ENCODE measurements at places on chromosomes 3 and 15. TPM values are rescaled to one million over a fixed set of nuclear protein-coding genes. Genes with fewer than 3 reads are reported as not detected.

GRCh38 chr3:141331377-141332318 lies 36.7 kb upstream of the ZBTB38 start:
- no peak for DNase-seq

GRCh38 chr3:52247409-52248164 lies 2.0 kb downstream of the PPM1M start:
- DNase-seq = no peak

DNA sequence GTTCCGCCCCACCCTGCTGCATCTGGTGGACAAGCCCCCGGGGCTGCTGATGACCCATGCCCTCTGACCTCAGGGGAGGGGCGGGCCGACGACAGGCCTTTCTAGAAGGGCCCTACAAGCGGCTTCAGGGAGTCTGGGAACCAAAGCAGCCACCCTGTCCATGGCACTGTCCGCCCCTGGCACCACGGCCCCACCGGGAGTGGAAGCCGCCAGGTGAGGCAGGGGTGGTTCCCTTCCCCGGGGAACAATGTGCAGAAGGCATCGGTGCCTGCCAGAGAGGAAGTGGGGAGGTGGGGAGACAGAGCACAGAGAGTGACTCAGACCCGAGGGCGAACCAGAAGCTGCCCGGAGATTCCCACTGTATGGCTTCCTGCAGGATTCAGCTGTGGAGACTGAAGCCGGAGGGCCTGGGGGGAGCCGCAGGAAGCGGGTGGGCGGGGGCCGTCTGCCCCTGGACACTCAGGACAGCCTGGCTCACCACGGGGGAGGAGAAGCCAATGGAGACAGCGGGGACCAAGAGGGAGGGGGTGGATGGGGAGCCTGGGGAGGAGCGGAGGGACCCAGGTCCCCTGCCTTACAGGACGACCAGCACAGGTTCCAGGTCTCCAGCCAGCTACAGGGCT lies 134.0 kb downstream of the TPRA1 start:
- no peak for DNase-seq

- DNase-seq = no peak
Observed at GRCh38 chr3:178318941-178319816, 217.1 kb upstream of the KCNMB2 start.

GRCh38 chr3:72380193-72380592 lies 468.1 kb downstream of the SHQ1 start:
- no peak for DNase-seq

- no peak for DNase-seq
Observed at GRCh38 chr3:108936924-108937689, 16.6 kb downstream of the GUCA1C start.

GRCh38 chr15:67456677-67457529 lies 64.0 kb upstream of the C15orf61 start:
- DNase-seq = peak; percentile 90

GRCh38 chr15:81323559-81323943 lies 390 bp downstream of the STARD5 start:
- no peak for DNase-seq

DNA sequence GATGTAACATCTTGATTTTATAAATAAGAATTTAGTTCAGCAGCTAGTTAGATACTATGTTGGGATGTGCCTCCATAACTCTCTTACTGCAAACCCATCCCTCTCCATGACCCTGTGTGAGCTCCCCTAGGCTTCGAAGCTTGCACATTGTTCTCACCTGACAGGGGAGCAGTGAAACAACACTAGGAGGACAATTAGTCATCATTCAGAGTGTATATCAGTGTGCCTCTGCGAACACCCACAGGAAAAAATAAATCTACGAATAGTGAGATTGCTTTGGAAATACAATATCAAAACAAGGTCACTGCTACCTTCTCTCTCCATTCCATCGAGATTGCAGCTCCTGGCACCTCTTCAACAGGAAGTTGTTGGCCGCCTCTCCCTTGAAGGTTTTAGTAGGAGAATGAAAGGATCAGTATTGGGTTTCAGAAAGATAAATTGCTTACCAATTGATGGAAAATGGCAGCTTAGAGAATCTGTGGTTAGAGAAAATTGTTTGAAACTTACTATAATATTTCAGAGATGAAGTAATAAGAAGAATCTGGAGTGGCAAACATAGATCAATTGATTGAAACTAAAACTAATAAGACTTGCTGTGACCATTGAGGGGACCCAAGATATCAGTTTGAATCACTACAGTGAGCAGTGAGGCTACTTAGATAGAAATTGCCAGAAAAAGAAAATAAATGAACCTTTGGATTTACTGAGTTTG lies 103.2 kb downstream of the CHL1 start:
- DNase-seq = no peak

GRCh38 chr3:146550743-146551510 lies 6.5 kb upstream of the PLSCR1 start:
- DNase-seq = no peak

- no peak for DNase-seq
Observed at GRCh38 chr3:56970461-56970879, 90.0 kb upstream of the SPATA12 start.

DNA sequence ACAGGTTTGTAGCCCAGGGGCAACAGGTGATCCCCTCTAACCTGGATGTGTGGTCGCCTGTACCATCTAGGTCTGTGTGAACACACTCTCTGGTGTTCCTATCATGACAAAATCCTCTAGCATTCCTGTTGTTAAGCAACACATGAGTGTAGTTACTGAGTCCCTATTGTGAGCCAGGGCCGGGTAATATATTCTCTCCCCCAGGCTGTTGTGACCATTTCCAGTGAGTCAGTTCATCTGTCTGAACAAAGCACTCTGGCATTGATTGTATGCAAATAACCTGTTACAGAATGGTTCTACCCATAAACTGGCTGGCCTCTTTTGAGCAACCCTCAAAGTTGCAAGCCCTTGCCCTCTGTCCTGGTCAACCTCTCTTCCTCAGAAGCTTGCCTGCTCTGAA lies 2.6 kb upstream of the FLNB start:
- DNase-seq = no peak

GRCh38 chr3:44237665-44238064 lies 4.0 kb upstream of the TOPAZ1 start:
- DNase-seq = no peak

DNA sequence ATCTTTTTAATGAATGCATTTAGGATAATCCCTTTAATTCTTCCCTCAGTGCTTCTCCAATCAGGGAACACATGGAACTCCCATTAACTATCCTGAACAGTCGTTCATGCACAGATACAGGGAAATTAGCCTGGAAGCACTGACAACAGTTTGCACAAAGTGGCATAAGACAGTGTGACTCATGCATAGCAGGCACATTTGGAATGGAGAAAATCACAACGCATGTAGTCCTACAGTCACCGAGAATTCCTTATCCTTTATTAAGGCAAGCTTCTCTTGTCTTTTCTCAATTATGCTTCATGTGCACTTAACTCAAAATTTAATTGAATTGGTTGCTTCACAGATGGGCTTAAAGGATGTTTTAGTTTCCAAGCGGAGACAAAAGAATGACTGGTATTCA lies 155.0 kb upstream of the CRBN start:
- no peak for DNase-seq

DNA sequence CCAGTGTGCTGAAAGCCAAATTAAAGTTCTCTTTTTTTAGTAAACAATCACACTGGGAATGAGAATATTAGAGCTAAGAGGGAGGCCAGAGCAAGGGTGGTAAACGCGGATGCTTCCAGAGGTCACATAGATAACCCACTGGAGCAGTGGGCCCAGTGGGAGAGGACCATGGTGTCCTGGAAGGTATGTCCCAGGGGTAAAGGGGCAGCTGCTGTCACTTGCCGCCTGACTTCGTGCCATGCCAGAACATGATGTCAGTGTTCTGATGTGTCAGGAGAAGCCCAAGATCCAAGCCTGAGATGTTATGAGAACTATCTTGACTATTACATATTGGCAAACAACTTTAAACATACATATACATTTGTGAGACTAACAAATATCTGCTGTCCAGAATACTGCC lies 211.9 kb upstream of the IL12A start:
- DNase-seq = no peak

DNA sequence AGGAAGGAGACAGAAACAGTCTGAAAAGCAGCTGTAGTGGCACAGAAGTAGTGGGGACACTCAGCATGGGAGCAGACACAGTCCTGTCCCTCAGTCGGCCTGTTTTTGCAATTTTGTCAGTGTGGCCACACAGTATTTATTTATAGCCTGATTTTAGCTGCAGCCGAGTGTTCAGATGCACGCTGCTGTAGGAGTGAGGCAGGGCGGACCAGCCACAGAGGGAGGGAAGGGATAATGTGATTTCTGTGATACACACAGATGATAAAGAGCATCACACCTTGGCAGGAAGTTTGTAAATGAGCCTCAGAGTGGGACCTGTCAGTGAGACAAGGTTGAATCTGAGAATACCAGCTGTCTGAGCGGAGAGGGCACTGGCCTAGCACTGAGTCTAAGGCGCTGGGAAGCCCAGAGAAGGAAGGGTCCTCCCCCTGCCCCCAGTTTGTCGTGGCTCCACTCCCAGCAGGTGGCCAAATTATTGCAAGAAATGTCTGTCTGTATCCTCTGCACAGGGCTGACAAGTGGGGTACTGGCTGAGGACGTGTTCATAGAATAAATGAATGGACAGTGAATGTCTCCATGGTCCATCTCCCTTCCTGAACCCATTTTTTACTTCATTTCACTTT lies 3.8 kb downstream of the PSTPIP1 start:
- no peak for DNase-seq

- no peak for DNase-seq
Observed at GRCh38 chr3:111538111-111538510, 3.9 kb upstream of the CD96 start.

DNA sequence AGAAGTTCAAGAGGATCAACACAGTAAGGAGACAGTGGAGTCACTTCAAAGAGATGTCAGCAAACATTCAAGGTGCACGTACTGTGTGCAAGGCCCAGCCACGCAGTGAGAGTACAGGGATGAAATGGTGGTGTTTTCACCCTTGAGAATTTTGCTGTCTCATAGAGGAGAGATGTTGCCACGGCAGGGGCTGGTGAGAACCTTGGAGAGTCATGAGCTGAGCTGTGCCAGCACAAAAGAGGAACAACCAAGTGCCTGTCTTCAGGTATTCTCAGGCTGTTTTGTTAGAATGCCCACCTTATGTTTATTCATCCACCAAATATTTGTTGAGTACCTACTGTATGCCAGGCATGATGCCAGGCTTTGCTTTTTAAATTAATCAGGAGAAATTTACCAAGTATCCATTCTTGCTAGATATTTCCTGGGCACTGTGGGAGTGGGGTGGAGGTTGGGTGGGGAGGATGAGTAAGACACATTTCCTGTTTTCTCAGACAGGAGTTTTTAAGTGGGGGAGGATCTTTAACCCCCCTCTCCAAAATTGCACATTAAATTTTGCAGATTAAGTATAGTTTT lies 72.6 kb downstream of the SLC6A11 start:
- DNase-seq = no peak

- no peak for DNase-seq
Observed at GRCh38 chr15:55734641-55735040, 8.3 kb downstream of the PRTG start.

The SCN5A gene
- not detected for total RNA-seq

The FANCI gene
- 14.9 TPM for total RNA-seq

The INKA1 gene
- 5.1 TPM for total RNA-seq

The ACKR2 gene
- total RNA-seq = 0.19 TPM

The SAMMSON gene
- total RNA-seq = not detected

The RCN2 gene
- 82.2 TPM for total RNA-seq

The AADACL2 gene
- total RNA-seq = not detected

The ZKSCAN7 gene
- 7.4 TPM for total RNA-seq

The POPDC2 gene
- total RNA-seq = 2.4 TPM

The SPSB4 gene
- total RNA-seq = 3.3 TPM

The RYR3 gene
- not detected for total RNA-seq

The UCN2 gene
- total RNA-seq = 0.81 TPM

The PPARG gene
- total RNA-seq = 6.2 TPM

Data from osteocyte (in vitro differentiated cells).